COLO829 (cell line): ENCODE measurements at places on chromosomes 13 and 19.
A peak's percentile ranks its signal among the peaks of the same experiment; 100 is the strongest.

DNA sequence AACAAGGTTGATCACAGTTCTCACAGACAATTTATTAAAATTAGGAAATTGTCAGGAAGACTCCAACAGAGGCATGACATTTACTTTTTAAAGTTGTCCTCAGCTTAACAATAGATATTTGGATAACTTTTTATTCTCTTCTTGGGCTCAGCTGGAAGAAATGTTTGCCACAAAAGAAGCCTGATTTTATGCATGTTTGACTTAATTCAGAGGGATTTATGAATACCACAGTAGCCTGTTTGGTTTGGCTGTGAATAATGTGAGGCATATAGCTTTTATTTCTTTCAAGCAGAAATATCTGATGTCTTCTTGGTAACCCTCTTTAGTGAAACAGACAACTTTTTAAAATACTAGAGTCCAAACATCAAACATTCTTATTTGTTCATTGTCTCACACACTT, 1464.5 kb upstream of the SLC10A2 start:
- DNase-seq, result no peak

GRCh38 chr19:519449-519865, 12.1 kb upstream of the CDC34 start:
- no peak for DNase-seq

DNA sequence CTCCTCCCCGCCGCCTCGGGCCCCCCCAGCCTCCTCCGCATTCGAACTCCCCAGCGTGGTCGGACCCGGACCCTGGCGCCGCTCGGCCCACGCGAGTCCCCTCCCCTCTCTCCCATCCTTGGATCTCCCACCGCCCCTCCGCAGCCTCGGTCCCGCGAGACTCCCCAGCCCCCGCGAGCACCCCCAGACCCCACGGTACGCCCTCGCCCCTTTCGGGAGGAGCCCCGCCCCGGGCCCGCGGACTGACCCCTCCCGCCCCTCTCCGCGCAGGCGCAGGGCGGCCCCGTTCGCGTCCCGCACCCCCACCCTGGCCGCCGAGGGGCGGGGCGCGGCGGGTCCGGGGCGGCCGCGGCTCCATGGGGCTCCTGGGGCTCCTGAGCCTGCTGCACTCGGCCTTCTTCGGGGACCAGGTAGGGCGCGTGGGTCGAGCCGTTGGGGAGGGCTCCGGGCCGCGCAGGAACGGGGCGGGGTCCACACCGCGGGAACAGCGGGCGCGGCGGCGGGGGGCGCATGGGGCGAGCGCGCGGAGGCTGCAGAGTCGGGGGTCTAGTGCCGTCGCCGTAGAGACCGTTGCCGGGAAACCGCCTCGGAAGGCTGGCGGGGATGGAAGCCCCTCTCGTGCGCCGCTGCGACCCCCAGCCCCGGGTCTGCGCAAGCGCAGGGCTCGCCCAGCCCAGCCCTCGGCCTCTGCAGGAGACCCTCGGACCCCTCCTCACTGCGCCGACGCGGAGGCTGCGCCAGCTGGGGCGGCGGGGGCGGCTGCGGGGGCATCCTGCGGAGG, 3.8 kb upstream of the APC2 start:
- no peak for DNase-seq

GRCh38 chr13:83780227-83780626, 102.0 kb downstream of the SLITRK1 start:
- peak; percentile 26 for DNase-seq

GRCh38 chr13:31674051-31674450, 65.3 kb upstream of the RXFP2 start:
- no peak for DNase-seq

DNA sequence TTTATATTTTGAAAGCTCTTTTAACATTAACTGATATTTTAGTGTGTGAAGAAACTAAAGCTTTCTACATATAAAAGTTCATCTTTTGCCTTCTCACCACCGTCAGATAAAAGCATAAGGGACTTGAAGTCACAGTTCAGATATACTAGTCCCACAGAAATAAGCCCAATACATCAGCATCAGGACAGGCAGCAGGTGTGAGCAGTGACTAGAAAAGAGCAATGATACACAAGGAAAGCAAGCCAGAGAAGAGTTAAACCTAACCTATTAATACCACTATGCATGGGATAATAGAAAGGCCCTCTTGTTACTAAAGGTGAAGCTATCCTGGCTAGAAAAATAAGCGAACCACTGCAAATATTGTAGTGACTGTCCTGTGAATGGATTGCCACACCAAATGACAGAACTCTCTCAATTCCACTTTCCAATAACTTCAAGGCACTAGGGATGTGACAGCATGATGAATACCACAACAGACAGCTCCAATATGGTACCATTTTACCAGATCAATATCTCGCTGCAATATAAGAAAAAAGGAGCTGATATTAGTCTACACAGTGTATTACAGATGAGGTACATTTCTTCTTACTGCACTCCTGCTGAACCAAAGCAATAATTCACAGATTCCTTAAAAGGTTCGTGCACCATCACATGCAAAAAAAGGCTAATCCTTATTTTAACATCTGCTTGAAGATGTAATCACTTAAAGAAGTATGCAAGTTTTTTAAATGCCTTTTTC, 114.1 kb downstream of the DACH1 start:
- no peak for DNase-seq

DNA sequence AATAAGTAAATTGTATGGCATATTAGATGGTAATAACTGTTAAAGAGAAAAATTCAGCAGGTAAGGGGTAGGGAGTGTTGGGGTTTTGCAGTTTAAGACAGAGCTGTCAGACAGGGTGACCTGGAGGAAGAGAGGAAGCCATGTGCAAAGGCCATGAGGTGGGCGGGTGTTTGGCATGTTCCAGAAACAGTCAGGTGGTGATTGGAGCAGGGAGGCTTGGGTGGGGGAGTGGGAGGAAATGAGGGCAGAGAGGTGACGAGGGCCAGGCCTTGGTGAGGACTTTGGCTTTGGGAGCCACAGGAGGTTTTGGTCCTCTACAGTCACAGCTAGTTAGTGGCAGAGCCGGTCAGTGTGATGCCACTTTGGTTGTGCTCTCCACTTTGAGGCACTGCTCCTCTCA, 20.1 kb downstream of the RYR1 start:
- DNase-seq, result no peak

DNA sequence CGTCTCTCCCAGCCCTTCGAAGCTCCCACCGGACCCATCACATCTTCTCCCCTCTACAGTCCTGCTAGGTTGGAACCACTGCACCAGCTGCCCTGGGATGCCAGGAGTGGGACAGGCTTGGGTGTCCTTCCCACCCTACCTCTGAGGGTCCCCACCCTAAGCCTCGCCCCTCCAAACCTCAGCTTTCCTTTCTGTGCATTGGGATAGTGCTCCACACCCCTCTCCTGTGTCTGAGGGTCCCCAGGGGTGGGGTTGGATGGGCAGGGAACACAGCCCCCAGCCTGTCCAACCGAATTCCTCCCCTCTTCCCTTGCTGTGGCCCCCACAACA, 1.9 kb upstream of the BCL3 start:
- DNase-seq, result no peak

GRCh38 chr13:110162866-110163658, 143.9 kb downstream of the COL4A1 start:
- DNase-seq, result no peak

- DNase-seq, result no peak
Measured at GRCh38 chr13:103371271-103371670, 305.1 kb upstream of the SLC10A2 start.
